ENCODE measurements at places on chromosomes 1 and 21.

GRCh38 chr1:162197041-162197531 is 127.6 kb downstream of the NOS1AP start:
- no peak for DNase-seq

DNA sequence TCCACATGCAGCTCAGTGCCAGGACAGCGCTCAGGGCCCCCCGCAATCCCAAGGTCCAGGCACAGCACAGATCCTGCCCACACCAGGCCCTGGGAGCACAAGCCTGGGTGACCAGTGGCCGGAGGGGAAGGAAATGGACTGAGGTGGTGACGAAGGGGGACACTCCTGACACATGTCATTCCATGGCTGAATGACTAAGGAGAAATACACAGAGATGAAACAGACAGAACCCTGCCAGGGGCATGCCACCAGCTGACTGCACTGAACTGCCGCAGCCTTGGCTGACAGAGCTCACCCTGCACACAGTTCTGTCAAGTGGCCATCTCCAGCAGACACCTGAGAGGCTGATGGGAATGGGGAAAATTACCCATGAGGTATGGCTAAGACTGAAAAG is 56.1 kb downstream of the HSF2BP start:
- no peak for DNase-seq

- DNase-seq: no peak
Measured at GRCh38 chr1:47593013-47593568, 155.2 kb downstream of the FOXD2 start.

- no peak for DNase-seq
Measured at GRCh38 chr1:3101124-3101939, 32.3 kb downstream of the PRDM16 start.

DNA sequence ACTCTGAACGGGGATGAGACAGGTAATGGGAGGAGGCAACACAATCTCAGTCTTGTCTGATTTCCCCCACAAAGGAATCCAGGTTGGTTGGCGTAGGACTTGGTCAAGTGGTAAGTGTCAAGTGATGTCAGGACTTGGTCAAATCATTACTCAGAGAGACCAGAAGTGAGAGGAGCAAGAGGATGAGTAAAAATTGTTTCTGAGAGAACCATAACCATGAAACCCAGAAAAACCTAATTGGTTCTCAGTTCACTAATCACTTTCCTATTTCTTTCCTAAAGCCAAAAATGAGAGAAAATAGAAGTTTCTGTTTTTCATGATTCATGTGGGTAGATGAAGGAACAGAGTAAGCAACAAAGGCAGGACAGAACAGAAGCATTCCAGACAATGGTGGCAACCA is 5.0 kb downstream of the PHC2 start:
- DNase-seq: no peak

DNA sequence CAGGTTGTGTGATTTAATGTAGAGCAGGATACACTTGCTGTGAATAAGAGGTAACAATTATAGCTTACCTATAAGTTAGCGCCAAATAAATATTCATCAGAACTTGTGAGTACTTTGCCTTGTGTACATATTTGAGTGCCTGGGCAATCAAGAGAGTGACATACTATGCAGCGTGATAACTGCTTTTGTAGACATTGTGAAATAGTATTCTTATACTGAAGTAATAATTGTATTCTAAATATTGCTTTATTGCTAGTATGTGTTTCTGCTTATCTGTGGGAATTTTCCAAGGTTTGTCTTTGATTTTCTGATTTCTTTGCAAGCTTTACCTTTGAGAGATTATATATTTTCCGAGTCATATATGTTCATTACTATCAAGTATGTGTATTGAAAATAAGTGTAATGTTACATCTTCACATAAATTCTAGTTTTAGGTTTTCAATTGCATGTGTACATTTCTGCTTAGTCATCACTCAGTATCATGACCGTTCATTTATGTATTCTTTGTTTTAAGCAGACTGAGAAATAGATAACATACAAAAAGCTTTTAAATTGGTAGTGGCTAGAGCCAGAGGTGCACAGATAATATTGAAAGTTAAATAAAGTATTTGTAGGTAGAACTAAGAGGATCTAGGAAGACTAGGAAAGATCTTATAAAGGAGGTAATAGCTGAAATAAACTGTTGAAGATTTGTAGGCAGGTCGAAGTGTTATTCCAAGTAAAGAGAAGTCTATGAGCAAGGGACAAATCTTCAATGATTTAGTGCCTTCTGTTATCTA is 19.5 kb downstream of the USP25 start:
- peak; percentile 28 for DNase-seq

DNA sequence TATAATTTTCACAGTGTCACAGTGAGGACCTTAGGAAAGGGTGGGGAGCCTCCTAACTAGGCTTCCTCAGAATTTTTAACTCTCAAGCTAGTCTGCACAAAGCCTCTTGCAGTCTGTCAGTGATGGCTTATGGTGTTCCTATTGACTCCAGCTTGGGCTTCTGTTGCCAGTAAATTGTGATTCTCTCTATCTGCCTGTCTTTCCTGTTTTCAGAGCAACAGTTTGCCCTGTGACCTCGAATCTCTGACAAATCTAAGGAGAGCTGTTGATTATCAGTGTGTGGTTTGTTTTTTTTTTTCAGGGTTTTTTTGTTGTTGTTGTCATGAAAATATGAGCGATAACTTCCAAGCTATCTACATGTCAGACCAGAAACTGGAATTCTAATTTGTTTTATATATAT is 423.2 kb upstream of the B3GALT2 start:
- DNase-seq: no peak

DNA sequence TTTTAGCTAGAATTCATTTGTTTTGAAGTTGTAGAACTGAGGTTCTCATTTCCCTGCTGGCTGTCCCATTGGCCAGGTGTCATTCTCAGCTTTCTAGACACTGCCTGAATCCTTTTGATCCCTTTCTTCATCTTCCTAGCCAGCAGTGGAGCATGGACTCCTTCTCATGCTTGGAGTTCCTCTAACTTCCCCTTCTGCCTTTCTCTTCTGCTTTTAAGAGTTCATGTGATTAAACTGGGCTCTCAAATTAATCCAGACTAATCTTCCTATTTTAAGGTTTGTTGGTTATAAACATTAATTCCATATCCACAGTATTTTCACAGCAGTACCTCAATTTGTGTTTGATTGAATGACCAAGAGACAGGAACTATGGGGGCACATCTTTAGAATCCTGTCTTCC is 52.3 kb downstream of the ADAMTS5 start:
- DNase-seq: no peak

DNA sequence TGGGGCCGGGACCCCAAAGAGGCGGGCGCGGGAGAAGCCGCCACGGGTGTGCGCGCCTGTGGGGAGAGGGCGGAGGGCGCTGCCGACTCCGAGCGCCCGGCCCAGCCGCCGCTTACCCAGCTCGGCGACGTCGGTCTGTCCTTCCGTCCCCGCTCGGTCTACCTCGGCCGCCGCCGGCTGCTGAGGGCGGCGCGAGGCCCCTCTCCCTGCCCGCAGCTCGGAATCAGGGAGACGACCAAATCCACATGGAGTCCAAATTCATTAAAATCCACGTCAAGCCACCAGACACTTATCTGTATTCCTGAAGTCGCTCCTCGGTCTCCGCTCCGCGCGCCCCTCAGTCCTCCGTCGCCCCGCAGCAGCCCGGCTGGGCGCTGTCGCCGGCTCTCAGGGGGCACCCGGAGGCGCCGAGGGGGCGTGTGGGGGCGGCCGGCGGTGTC is 637 bp downstream of the PLXNA2 start:
- DNase-seq: no peak

DNA sequence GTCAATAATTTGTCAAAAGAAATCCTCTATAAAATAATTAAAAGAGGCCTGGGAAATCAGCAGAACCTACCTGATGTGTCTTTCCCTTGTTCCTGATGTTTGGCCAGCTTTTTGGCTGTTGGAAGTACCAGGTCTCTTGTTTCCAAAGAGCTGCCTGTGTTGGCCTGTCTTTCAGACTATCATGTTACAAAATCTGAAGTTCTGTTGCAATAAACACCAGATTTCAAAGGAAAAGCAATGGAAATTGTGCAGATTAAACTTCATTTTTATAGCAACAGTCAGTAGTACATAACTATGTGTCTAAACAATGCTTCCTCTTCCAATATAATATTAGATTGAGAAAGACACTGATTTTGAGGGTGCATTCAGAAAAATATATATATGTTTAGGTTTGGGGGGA is 647.2 kb upstream of the CXADR start:
- DNase-seq: peak; percentile 10

DNA sequence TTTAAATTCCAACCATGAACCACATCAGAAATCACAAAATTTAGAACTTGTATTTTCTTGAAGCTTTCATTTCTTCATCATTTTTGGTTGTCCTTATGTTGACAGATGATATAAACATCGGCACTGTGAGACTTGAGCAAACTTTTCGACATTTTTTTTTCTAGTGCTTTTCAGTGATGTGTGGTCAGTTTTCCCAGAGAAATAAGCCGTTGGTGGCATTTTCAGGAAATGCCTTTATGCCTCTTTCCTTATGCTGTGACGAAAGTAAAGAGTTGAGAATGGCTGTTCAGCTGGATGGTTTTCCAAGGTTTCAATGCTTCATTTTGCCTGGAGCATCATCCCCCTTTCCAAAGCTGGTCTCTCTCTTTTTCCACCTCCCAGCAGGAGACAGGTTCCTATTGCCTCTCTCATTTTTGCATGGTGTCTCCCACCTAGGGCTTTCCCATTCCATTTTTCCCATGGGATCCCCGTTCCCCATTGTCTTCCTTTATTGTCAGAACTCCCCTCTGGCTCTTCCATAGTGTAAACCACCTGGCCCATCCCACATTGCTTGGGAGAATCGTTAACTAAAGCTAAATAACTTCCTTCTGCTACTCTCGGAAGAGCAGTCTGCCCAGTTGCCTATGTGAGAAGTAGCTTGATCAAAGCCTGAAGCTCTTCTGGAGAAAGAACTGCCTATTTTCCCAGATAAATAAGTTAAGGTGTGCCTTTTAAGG is 61.4 kb upstream of the DYNLT5 start:
- DNase-seq: no peak

- no peak for DNase-seq
Measured at GRCh38 chr1:20476265-20477038, 9.6 kb downstream of the CAMK2N1 start.

DNA sequence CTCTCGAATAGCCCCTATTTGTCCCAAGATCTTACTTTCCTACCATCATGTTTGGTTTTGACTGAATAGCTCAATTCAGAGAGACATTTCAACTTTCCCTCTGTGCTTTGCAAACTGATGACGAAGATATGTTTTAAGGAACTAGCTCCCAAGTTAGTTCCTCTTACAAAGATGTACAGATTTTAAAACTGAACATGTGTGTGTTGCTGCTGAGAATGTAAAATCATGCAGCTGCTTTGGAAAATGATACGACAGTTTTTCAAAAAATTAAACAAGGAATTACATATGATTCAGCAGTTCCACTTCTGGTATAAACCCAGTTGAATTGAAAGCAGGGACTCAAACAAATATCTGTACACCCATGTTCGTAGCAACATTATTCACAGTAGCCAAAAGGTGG is 33.6 kb downstream of the KIF26B start:
- DNase-seq: no peak

DNA sequence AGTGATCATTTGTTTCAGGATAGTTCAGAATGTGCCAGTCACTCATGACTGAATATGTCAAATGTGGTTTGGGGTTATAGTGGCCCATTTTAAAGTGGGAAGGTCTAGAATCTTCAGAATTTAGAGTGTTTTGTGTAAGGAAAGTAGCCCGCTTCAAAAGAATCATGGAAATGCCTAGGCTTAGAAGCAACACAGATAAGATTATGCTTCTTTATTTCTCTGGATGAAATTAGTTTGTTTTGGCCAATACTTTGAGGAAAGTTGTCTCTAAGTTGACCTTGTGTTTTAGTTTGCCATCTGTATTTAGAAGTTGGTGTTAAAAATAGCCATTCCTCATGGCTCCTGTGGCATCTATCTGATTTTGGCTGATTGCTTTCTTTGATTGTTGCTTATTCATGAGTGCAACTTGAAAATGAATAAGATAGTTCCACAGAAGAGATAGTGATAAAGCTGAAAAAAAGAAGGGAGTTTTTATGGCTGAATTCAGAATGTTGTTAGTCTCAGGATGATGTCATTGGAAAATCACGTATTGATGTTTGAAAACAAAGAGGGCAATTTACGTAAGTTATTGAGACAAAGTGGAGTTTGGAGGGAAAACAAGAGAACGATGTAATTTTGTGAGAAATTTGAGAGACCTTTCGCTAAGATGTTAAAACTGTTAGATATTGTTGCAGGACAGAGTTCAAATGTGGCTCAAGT is 71.9 kb downstream of the PLA2G4A start:
- DNase-seq: peak; percentile 23

DNA sequence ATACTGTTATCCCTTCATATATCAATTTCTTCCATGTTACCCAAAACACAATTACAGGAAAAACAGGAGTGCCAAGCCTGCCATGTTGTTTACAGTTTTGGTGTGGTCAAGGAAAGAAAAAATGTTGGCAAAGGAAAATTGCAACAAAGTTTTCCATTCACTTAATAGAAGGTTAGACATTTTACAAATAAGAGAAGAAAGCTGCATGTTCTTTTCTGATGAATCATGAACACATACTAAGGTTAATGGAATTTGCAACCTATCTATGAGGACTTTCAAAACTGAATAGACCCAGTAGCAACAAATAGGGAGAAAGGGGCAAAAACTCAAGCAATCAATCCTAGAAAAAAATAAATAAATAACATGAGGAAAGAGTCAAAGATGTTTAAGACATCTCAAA is 556.7 kb downstream of the DPYD start:
- peak; percentile 51 for DNase-seq

- DNase-seq: no peak
Measured at GRCh38 chr1:199242147-199242546, 603.3 kb downstream of the PTPRC start.

DNA sequence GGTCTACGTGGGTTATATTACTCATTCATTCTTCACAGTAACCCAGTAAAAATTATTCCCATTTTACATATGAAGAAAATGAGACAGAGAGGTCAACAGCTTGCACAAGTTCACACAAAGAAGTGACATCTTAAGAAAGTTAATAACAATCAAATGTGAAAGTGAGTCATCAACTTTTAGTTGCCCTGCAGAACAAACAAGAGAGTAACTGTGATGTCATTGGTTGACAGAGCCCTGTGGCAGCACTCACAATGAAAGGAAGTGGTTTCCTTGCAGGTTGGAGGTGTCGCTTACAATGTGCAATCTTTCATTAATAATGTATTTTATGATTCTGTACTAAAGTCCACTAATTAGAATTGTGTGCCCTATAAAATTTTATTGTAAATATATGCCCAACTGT is 369.6 kb downstream of the RYR2 start:
- DNase-seq: no peak

DNA sequence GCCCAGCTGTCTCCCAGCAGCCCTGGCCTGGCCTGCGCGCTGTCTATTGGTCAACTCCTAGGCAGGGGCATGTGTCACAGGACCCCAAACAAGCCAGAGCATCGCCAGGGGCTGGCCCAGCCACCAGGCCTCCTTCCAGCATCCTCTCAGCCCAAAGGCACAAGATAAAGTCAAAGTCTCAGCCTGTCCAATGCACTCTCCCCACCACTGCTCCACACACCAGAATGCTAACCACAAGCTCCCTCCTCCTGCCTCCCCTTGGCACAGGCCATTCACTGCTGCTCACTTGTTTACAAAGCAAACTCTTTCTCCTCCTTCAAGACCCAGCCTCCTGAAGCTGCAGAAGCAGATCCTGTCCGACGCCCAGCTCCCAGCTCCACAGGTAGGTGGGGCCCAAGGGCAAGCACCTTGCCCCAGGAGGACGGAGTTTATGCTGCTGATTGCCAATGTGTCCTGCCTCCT is 133.4 kb downstream of the DMRTB1 start:
- peak; percentile 16 for DNase-seq

- DNase-seq: peak; percentile 4
Measured at GRCh38 chr1:20785907-20786252, 1.2 kb downstream of the HP1BP3 start.
